ENCODE measurements at places on chromosomes 3 and 15.

DNA sequence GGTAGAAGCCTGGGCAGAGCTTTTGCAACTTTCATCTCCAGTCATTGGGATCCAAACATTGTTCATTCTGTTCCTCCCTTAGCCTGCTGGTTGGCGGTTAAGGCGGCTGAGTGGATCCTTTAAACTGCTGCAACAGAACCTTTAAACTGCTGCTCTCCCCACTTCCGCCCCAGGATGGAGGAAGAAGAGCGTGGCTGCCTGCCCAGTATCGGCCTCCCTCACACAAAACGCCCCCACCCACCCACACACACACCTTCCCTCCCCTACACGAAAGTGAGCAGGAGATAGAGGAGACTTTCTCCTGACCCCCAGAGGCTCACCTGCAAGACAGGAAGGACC, 460 bp upstream of the ZMAT3 start:
- peak; percentile 11 for DNase-seq

DNA sequence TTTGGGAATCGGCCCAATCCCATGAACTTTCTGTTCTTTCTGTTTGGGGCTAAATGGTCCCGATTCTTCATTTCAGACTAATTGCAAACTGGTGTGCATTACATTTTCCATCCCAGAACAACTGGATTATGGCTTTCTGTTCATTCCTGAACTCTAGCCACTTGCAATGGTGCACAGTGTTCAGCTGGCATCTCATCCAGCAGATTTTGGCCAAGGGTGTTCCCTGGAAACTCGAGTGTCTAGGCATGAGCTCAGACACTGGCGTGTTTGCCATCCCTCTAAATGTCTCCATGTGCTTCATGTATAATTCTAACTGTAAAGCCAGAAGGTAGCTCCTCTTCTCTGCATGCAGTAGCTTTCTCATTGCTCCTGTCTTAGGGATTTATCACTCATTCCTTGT, 97.1 kb upstream of the MYZAP start:
- no peak for DNase-seq

DNA sequence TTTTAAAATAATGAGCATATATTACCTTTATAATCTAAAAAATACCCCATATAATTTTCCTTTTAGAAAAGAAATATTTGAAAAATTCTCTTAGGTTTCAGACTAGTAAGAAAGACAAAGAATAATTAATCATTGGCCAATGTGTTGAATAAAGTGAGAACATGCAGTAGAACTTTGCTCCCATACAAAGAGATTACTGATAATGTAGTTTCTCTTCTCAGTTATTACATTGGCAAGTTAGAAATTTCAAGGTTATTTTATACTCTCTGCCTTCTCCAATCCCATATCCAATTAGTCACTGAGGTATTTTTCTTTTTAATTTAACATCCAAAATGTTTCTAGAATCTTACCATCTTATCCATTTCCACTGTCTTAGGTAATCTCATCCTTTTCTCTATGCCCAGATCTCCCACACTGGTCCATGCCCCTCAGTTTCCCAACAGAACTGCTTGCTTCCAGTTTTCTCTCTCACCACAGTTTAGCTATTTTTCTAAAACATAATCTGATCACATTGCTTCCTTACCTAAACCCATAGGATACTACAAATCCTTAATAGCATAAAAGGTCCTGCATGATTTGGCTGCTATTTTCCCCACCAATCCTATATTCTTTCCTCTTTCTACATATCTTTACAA, 10.8 kb downstream of the XRN1 start:
- no peak for DNase-seq

- no peak for DNase-seq
These were observed 39.8 kb downstream of the PCSK6 start for GRCh38 chr15:101449471-101450402.

DNA sequence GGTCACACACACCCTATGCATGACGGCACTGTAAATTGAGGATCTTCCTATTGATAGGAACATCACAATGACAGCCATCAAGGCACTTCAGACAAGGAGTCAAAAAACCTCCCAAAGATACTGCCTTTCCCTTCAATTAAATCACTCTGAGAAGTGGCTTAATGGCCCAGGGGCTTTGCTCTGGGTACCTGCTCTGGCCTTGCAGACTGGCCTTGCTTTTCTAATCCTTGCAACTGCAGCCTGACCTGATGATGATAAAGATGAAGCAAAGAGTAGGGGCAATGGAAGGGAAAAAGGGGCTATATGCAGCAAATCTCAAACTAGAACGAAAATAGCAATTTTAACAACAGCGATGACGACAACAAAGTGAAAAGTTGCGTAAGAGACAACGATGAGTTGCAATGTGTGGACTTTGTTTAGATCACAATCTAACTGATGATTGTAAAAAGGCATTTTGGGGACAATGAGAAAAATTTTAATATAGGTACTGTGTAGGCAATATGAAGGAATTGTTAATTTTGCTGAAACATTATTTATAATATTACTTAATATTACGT, 14.6 kb downstream of the ADAMTS9 start:
- DNase-seq, result no peak

- no peak for DNase-seq
These were observed 202.2 kb upstream of the CMC1 start for GRCh38 chr3:28039234-28039633.

DNA sequence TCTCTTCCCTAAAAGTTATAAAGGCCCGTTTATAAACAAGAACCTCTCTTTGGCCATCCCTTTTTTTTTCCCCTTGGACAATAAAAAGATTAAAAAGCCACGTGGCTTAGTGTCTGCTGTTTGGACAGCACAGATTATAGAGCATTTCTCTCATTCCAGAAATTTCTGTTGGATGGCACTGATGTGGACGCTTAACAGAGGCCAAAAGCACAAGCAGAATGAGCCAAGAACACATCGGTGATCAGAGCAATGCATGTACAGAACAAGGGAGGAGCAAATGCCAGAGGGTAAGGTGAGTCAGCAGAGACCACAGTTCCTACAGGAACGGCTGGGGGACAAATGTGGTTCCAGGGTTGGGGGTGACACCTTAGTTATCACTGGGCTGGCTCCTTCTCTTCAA, 30.3 kb upstream of the CTNNB1 start:
- no peak for DNase-seq

DNA sequence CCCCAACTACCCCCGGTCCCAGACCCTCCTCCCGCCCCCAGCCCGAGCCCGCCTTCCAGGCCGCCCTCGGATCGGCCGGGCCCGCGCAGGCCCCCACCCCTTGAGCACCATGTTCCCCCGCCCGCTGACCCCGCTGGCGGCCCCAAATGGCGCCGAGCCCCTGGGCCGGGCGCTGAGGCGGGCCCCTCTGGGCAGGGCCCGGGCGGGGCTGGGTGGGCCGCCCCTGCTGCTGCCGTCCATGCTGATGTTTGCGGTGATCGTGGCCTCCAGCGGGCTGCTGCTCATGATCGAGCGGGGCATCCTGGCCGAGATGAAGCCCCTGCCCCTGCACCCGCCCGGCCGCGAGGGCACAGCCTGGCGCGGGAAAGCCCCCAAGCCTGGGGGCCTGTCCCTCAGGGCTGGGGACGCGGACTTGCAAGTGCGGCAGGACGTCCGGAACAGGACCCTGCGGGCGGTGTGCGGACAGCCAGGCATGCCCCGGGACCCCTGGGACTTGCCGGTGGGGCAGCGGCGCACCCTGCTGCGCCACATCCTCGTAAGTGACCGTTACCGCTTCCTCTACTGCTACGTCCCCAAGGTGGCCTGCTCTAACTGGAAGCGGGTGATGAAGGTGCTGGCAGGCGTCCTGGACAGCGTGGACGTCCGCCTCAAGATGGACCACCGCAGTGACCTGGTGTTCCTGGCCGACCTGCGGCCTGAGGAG, 472 bp downstream of the CHST14 start:
- no peak for DNase-seq

GRCh38 chr3:30162579-30162978, 443.8 kb upstream of the TGFBR2 start:
- DNase-seq, result no peak

DNA sequence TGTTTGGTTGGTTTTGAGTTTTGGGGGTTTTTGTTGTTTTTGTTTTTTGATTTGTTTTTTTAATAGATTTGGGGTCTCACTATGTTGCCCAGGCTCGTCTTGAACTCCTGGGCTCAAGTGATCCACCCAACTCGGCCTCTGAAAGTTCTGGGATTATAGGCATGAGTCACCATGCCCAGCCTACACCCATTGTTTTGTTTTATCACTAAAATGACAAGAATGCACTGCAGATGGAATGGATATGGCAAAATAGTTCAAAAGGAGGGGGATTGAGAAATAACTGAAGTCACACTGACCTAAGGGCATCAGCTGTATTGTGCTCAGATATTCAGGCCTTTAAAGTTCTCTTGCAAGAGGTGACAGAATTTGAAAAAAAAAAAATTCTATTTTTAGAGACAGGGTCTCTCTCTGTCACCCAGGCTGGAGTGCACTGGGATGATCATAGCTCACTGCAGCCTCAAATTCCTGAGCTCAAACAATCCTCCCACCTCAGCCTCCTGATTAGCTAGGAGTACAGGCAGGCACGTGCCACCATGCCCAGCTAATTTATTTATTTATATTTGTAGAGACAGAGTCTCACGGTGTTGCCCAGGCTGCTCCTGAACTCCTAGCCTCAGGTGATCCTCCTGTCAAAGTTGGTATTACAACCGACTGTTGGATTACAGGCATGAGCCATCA, 4.4 kb upstream of the RASA2 start:
- DNase-seq, result no peak

DNA sequence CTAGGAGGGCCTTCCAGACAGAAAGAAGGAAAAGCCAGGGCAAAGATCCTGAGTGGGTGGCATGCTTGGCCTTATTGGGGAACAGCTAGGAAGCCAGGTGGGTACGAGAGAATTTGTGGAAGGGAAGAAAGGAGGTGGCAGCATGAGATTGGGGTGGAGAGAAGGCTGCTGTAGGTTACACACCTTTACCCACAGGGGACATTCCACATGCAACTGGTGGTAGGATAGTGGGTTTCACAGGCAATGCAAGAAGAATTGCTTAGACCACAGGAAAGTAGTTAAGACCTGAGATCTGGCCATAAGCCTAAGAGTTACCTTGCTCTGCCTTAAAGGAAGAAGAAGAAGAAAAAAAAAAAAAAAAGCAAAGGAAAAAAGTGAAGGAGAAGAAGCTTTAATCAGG, 19.8 kb downstream of the ANP32A start:
- no peak for DNase-seq

DNA sequence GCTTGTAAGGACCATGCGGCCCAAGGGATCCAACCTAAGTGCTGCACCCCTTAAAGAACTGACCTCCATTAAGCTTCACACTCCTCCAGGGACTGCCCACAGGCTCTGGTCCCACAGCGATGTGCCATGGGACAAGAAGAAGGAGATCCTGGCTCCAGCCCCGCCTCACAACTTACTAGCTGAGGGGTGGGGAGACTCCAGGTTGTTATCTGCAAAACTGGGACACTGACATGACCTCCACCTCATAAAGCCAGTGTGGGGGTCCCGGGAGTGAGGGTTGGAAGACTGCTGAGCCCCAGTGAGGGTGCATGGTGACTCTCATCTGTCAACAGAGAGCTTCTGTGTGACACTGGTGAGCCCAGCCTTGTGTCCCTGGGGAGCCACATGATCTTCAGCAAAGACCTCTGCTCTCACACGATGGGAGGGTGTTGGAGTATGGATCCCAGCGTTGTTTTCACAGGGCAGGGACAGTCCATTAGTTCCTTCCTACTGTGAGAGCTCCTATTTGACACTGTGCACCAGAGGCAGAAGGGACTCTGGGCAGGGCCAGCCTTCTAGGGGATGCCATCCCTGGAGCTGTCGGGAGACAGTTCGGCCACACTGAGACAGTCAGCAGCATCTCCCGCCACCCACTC, 26.7 kb downstream of the EAF1 start:
- DNase-seq, result no peak

Measured in stimulated activated CD8-positive, alpha-beta memory T cell treated with anti-CD3 and anti-CD28 coated beads, Interleukin-7, amount 100 ng/mL, for 24 hours (primary cell).